Cortex of kidney (tissue), 1 donor: ENCODE measurements at places on chromosomes 12 and 14.

- no peak for DNase-seq
Observed at GRCh38 chr12:94663702-94664101, 13.3 kb upstream of the TMCC3 start.

- DNase-seq, result no peak
Observed at GRCh38 chr14:79265366-79265946, 945.8 kb downstream of the DIO2 start.

GRCh38 chr14:54567224-54567638 is 303 bp downstream of the SAMD4A start:
- no peak for DNase-seq

DNA sequence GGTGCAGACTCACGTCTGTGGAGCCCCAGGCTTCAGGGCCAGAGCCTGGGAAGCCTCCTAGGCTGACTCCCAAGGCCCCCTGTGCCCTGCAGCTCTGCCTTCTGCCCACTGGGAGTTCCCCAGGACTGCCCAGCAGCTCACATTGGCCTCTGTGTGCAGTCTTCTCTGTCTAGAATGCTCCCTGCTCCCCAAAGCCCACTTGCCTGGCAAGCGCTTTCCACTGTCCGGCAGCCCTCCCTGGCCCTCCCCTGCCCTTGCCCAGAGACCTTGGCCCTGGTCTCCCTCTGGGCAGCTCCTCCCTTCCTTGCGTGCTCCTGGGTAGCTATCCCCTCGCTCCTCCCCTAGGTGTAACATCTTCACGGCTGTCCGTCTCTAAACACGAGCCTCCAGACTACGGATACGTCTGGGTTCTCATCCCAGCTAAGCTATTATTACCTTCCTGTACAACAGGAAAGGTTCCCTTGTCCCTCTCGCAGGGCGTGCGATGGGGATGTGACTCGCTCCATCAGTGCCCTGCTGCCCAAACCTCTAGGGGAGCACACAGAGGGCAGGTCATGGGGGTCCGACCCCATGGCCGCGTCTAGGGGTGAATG is 325.5 kb upstream of the RTL1 start:
- DNase-seq, result no peak

DNA sequence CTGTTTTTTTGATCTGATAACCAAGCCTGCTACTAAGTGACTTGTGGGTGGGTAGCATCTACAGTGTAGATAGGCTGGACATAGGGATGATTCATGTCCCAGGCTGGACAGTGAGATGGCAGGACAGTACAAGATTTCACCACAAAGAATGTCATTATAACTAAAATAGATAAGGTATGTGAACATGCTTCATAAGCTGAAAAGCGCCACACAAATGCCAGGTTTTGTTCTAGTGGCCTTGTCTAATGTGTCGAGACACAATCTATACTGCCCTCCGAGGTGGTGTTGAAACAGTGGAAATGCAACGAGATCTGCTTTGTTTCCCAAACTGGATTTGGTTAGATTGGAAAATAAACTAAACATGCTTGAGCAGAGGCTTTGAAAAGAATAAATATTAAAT is 4.4 kb downstream of the LGALS3 start:
- DNase-seq, result no peak

DNA sequence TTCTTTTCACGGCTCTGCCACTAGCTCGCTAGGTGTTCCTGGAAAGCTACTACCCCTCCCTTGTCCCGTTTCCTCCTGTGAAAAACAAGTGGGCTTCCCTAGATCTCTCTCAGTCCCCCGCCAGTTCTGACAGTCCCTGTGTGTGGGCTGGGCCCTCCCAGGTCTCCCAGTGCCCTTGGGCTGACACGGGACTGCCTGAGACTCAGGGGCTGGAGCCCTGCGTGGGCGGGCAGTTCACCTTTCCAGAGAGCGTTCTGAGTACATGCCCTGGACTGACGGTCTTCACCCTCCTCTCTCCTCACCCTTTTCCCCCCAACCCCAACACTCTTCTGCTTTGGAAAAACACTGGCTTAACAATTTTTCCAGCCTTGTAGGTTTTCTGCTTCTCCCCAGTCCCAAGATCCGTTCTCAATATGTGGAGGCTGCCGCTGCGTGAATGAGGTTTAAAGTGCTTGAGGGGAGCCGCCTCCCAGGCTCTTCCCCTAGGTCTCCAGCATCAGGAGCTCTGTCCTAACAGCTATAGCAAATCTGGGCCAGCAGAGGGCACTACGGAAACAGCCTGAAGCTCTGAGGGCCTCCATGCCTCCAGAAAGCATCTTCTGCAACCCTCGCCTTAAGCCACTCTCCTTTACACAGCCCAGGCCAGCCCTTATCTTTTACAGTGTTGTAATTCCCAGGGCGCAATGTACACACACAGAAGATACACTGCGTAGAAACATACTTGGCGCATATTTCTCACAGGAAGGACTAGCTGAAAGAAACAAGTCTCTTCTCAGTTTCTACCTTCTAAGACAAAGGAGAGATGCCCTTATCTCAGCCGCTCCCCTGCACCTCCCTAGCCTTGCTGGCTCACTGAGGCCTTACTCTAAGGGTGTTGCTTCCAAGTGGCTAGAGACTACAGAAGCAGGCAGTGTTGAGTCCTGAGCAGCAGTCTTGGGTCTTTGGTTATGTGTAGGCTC is 10.4 kb upstream of the DCD start:
- no peak for DNase-seq
